ENCODE measurements at places on chromosomes 7 and 10. TPM values are rescaled to one million over a fixed set of nuclear protein-coding genes. Genes with fewer than 3 reads are reported as not detected.

Gene LRRD1
- total RNA-seq = 0.15 TPM

Gene ASAH2
- total RNA-seq = 4.9 TPM

Gene MBLAC1
- total RNA-seq = 6.3 TPM

Gene OR2A12
- total RNA-seq = not detected

Gene HTR7
- 18.0 TPM for total RNA-seq

Gene SPDYE2B
- total RNA-seq = not detected
